Keratinocyte (primary cell): ENCODE measurements at places on chromosomes 2 and 18. TPM values are rescaled to one million over a fixed set of nuclear protein-coding genes. Genes with fewer than 3 reads are reported as not detected.

GRCh38 chr2:43522177-43522576 lies 73.7 kb downstream of the THADA start:
- H3K4me3 ChIP-seq = no peak overlapping the region

DNA sequence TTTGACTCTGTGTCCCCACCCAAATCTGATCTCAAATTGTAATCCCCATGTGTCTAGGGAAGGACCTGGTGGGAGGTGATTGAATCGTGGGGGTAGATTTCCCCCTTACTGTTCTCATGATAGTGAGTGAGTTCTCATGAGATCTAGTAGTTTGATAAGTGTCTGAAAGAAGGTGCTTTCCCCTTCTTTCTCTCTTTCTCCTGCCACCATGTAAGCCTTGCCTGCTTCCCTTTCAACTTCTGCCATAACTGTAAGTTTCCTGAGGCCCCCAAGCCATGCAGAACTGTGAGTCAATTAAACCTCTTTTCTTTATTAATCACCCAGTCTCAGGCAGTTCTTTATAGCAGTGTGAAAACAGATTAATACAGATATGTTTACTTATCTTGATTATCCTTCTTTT lies 266.5 kb upstream of the GYPC start:
- H3K4me1 ChIP-seq = no peaks in the 10 kb centered on the region
- H3K36me3 ChIP-seq = no peaks in the 10 kb centered on the region
- H3K4me3 ChIP-seq = no peak overlapping the region
- H3K27me3 ChIP-seq = no peaks in the 10 kb centered on the region
- no peak overlapping the region for H3K27ac ChIP-seq

DNA sequence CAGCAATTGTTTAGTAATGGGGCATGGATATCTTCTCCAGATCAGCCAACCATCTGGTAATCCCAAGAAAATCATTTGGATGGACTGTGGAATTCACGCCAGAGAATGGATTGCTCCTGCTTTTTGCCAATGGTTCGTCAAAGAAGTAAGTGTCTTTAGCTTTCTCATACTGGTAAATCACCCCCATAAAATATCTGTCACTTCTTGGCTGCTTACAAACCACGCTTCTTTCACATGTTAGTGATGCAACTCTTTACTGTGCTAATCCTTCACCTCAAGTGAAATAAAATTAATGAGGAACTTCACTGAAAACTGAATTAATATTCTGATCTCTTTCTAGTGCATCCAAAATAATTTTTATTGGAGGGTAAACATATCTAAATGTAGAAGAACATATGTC lies 18.9 kb downstream of the CPO start:
- H3K27ac ChIP-seq = no peak overlapping the region
- H3K36me3 ChIP-seq = no peaks in the 10 kb centered on the region
- no peak for DNase-seq
- no peak overlapping the region for H3K4me3 ChIP-seq

DNA sequence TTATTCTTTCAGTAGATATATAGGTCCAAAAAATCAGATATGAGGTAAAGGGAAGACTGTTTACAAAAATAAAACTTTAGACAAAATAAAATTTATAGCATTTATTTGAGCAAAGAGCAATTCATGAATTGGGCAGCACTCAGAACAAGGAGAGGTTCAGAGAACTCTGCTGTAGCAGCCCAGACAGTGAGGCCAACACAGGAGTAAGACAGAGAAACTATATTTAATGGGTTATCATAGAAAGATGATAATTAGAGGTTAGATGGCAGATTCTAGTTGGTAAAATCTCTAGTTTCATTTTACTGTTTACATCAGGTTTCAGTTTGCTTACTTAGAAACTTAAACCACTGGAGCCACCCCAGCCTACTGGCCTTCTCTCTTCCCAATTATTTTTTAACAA lies 30.1 kb upstream of the SP140L start:
- no peak for DNase-seq
- H3K27ac ChIP-seq = no peak overlapping the region
- no peak overlapping the region for H3K4me3 ChIP-seq
- H3K36me3 ChIP-seq = no peaks in the 10 kb centered on the region

- H3K36me3 ChIP-seq = no peaks in the 10 kb centered on the region
- H3K4me3 ChIP-seq = peak overlapping the region; percentile 29
- peaks cover 45% of the 10 kb centered on the region for H3K4me1 ChIP-seq
- no peaks in the 10 kb centered on the region for H3K27me3 ChIP-seq
- H3K27ac ChIP-seq = peak overlapping the region; percentile 93
Measured at GRCh38 chr2:162244541-162245031, 1.3 kb upstream of the FAP start.

DNA sequence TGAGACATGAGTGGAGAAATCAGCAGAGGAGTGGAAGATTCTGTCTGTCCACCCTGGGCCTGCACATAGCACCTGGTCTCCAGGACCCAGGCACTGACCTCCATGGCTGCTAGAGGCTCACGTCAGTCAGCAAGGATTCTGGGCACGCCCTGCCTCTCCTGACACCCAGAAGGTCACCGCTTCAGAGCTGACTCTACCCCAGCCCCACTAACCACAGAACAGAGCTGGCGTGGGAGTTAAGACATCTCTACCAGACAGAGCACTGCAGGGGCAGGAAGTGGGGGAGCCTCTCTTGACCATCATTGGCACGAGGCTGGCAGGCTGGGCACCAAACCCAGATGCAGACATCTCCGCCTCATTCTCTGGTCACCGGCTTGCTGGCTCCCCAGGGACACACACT lies 3.0 kb downstream of the ADCY3 start:
- H3K27me3 ChIP-seq = no peaks in the 10 kb centered on the region
- no peak for DNase-seq
- H3K4me1 ChIP-seq = peaks cover 14% of the 10 kb centered on the region

DNA sequence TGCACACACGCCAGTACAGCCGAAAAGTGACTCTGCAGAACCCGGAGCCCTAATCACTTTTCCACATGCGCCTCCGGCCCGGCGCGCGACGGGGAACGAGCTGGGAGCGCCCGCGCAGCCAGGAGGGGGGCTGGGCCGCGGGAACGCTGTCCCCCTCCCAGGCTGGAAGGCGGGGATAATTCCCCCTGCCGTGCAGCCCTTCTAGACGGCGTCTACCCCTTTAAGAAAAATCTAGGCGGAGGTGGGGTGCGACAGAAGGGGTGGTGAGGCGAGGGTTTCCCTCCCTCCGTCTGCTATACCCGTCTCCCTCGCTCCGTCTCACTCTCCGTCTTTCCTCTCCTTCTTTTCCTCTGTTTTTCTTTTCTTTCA lies 2.4 kb downstream of the CYP26B1 start:
- H3K27ac ChIP-seq = no peak overlapping the region
- H3K4me3 ChIP-seq = peak overlapping the region; percentile 68
- DNase-seq = no peak
- peaks cover 57% of the 10 kb centered on the region for H3K27me3 ChIP-seq
- H3K4me1 ChIP-seq = peaks cover 37% of the 10 kb centered on the region

DNA sequence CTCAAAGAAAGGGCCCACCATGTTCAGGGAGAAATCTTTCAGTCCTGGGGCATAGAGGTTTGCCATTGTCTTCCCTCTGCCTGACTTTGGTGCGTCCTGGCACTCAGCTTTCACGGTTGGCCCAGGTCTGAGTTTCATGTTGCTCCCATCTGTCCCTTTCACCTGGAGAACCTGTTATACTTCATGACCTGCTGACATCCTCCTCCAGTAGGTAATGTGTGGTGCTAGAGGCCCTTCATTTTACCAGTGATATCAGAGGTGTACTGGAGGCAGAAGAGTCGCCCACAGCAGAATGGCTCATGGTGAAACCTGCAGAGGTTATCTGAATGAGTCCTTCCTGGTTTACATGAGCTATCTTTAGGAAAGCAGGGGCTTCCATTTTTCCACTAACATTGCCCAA lies 128.8 kb upstream of the DLX2 start:
- no peaks in the 10 kb centered on the region for H3K27me3 ChIP-seq
- no peak overlapping the region for H3K4me3 ChIP-seq
- H3K27ac ChIP-seq = peak overlapping the region; percentile 95
- no peak for DNase-seq
- H3K4me1 ChIP-seq = peaks cover 73% of the 10 kb centered on the region

DNA sequence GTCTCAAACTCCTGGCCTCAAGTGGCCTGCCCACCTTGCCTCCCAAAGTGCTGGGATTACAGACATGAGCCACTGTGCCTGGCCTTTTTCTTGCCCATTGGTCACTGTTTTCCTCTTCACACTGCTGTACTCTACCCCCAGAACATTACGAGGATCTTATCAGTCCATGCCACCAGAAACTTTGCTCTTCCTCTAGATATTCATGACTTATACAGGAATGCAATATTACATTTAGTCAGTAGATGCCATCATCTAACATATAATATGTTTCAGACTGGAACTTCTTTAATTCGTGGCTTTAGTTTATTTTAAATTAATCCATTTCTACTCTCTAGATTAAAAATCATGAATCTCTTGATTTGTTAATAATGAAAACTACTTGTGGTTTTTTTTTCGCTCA lies 135.5 kb downstream of the COMMD1 start:
- H3K27ac ChIP-seq = no peak overlapping the region
- peaks cover 27% of the 10 kb centered on the region for H3K4me1 ChIP-seq
- H3K4me3 ChIP-seq = no peak overlapping the region
- DNase-seq = no peak
- H3K27me3 ChIP-seq = no peaks in the 10 kb centered on the region
- H3K36me3 ChIP-seq = no peaks in the 10 kb centered on the region

DNA sequence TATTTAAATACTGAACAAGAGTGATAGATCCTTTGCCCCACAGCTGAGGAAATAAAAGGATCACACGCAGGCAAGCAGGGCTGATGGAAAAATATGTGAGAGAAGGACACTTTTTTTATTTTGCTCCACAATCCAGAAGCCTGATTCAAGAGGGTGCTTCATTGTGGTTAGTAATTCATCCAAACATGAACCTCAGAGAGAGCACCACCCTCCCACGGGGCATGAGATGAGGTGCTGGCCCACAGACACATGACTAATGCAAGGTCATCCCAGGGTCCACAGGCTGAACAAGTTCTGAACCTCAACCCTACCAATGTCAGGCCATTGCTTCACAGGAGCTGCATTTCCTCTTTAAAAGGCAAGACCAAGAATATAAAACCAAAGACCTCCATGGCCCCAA lies 239.6 kb downstream of the MREG start:
- no peaks in the 10 kb centered on the region for H3K27me3 ChIP-seq
- no peak overlapping the region for H3K27ac ChIP-seq
- no peaks in the 10 kb centered on the region for H3K36me3 ChIP-seq
- DNase-seq = no peak

GRCh38 chr2:146954544-146954943 lies 890.3 kb upstream of the ACVR2A start:
- DNase-seq = no peak
- H3K27ac ChIP-seq = no peak overlapping the region
- no peaks in the 10 kb centered on the region for H3K36me3 ChIP-seq
- no peak overlapping the region for H3K4me3 ChIP-seq

DNA sequence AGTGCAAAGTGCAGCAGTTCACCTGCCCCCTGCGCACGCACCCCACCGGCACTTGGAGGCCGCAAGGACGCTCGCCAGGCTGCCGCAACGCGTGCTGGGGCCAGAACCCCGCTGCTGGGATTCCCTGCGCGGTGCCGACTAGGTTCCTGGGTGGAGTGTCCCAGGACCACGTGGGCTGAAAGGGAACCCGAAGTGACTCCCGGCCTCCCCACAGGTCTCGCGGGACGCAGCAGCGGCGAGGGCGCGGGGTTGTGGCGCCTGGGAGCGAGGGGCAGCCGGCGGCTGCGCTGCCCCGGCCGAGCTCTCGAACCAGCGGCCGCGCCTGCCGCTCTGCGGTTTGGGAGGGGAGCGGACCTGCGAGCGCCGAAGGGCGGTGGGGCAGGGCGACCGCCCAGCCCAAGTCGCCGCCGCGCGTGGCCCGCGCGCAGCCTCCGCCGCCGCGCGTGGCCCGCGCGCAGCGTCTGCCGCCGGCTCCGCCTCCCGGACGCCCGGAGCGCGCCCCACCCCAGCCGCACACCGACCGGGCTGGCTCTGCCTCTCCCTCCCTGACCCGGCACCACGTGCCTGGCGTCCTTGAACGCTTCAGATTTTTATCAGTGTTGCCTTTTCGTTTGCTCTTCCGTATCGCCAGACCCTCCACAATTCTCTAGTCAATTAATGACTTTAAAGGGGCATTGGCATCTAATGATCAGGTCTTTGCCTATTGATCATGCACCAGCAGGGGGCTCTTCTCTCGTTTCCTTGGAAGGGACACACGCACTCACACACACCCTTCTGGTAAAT lies at the start of gene FTCDNL1:
TSS of gene FTCDNL1 (minus strand) at position 475 of the 783 bp plus-strand sequence. CDS start 2,230 bp downstream, outside the sequence.
- H3K4me3 ChIP-seq = peak within 1 kb of the TSS; percentile 76
- H3K36me3 ChIP-seq = no peaks in the 10 kb centered on the region
- H3K4me1 ChIP-seq = peaks cover 6% of the 10 kb centered on the region

SERPINB10 gene
- 4.2 to 10.1 TPM (median 5.8 TPM) in 3 replicates for polyA plus RNA-seq

KIF5C gene
- 0.01 to 0.09 TPM (median 0.03 TPM) in 3 replicates for polyA plus RNA-seq

ADRA2B gene
- polyA plus RNA-seq = 0.02 TPM in 1 of 3 replicates, not detected in the others

B4GALT6 gene
- 2.3 to 7.1 TPM (median 5.0 TPM) in 3 replicates for polyA plus RNA-seq

UBXN4 gene
- 51.8 to 92.2 TPM (median 70.9 TPM) in 3 replicates for polyA plus RNA-seq

EGR4 gene
- not detected in 3 replicates for polyA plus RNA-seq
